ENCODE measurements at places on chromosomes 16 and 17. TPM values are rescaled to one million over a fixed set of nuclear protein-coding genes. Genes with fewer than 3 reads are reported as not detected.

FN3K gene
- total RNA-seq = 0.43 TPM

- no peak for DNase-seq
These were observed 52.4 kb upstream of the MRPS23 start for GRCh38 chr17:57902117-57902799.

- no peak for DNase-seq
These were observed 9.0 kb downstream of the MTSS2 start for GRCh38 chr16:70676675-70677498.

GRCh38 chr17:78306913-78307312 is 53.0 kb downstream of the SOCS3 start:
- DNase-seq = no peak
